Uterine smooth muscle cell (primary cell): ENCODE measurements at places on chromosomes 5 and 9. TPM values are rescaled to one million over a fixed set of nuclear protein-coding genes. Genes with fewer than 3 reads are reported as not detected.

ADAMTS19 gene
- 0.12 and 1.2 TPM in 2 replicates for total RNA-seq

RAI14 gene
- 233 and 259 TPM in 2 replicates for total RNA-seq

ELOVL7 gene
- under 0.01 and 0.11 TPM in 2 replicates for total RNA-seq

TBC1D9B gene
- total RNA-seq: 48.7 and 57.0 TPM in 2 replicates
